ENCODE measurements at places on chromosomes 1 and 21.

GRCh38 chr1:90671741-90672140, 45.4 kb downstream of the BARHL2 start:
- no peak for DNase-seq

DNA sequence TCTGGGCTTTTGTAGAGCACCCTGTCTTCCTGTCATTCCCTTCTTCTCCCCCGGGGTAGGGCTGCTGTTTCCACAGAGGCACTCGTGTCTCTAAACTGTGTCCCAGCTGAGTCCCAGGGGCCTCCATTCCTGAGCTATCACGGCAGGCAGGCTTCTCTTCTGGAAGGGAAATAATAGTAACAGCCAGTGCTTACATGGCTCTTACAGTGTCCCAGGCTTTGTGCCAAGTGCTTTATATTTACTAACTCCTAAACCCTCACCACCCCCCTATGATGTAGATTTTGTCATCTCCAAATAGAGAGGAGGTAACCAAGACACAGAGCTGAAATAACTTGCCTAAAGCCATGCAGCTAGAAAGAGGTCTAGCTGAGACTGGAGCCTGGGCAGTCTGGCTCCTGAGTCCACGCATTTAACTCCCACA, 1.4 kb upstream of the CELF3 start:
- no peak for DNase-seq

DNA sequence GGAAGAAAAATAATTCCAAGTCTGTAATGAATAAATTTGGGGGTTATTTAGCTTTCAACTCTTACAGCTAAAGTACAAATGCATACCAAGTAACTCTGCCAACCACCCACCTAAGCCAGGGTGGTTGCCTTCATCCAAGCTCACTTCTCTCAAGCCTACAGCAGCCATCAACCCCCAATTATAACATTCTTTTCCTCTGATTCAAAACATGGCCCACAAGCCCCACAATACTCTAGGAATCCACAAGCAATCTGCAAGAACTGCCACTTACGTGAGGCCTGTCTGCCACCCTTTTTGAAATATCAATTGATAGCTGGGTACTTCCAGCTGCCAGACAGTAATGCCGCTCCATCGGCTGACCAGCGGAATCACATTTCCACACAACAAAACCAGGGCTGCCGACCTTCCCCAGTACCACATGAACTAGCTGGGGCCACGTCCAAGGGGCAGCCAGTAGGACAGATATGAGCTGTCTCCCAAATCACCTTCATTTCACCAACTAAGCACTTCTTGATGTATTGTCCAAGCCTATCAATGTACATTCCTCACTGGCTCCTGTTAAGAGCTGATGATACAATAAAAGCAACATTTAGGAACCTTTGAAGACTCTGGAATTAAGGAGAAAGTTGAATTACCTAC, 3.2 kb downstream of the LBR start:
- no peak for DNase-seq

DNA sequence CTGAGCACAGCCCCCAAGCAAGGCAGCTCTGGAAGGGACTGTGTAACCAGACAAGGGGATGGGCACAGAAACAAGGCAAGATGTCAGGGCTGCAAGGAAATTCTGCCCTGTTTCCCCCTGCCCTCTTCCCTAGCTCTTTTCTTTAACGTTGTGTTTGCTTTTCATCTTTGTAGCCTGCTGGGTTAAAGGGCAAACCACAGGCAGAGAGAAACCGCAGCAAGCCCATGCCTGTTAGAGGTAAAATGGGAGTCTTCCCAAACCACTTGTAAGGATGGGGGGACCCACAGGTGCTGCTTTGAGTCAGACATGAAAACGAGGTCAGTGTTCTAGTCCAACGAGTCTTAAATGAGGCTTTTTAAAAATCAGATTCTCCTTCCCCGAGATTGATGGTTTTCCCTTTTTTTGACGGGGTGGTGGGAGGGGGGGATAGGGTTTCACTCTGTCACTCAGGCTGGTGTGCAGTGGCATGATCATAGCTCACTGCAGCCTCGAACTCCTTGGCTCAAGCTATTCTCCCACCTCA, 13.3 kb downstream of the TGFBR3 start:
- no peak for DNase-seq

GRCh38 chr1:162360237-162360873, 16.3 kb downstream of the SPATA46 start:
- DNase-seq: no peak

DNA sequence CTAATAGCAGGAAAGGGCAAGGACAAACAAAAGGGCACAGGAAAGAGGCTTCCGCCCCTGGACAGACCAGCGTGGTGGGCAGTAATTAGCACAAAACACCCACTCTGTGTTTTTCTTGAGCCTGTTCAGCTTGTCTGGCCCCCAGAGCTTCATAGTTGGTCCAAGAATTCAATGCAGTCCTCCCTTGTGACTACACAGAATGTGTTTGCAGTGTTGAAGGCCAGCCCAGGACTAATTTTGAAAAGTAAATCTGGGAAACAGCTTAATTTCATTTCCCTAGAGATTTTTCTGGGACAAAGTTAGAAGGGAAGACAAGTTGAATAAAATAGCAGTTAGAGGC, 49.2 kb upstream of the LMO4 start:
- DNase-seq: no peak

DNA sequence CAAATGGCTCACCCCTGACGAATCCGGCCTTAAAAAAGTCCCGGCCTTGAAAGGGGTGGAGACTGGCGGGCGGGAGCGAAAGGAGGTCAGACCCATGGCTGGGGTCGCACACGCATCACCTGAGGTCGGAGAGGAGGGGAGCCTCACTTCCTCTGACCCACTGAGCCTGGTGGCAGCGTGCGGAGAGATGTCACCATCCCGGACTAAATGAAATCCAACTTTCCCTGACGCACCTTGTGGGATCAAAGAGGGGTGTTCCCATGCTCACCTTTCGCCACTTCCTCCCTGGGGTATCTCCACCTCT, 709 bp upstream of the SLC41A1 start:
- DNase-seq: no peak
